ENCODE measurements at places on chromosomes 6 and 20. TPM values are rescaled to one million over a fixed set of nuclear protein-coding genes. Genes with fewer than 3 reads are reported as not detected.

GRCh38 chr20:19757487-19758132 lies 448 bp upstream of the RIN2 start:
- DNase-seq = peak; percentile 97

- DNase-seq = no peak
These were observed 166.5 kb upstream of the QKI start for GRCh38 chr6:163248051-163248450.

DNA sequence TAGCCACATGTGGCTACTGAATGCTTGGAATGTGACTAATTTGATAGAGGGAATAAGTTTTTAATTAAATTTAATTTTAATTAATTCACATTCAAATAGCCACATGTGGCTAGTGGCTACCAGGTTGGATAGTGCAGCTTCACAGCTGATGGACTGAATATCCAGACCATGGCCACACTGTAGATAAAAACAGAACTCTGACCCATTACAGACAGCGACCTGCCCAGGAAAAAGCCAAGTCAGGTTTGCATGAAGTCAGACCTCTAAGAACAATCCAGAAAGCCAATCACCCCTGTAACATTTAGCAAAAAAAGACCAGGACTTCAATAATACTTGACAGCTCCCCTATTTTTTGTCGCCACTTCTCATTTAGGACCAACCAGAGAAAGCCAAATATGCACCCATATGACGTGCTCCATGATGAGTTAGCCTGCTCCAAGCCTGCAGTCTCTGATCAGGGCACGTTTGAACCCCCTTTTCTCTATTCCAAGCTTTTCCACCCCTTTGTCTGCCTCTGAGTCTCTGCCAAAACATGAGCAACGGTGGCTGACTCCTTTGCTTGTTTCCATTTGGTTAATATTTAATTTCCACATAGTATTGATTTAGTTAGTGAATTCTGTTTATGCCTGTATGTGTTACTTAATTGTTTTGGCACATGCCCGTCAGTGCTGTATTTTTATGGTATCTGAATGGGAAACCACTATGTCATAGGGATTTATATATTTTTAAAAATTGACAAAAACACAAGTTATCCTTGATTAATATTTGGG lies 636.3 kb downstream of the UTRN start:
- no peak for DNase-seq

RNF144B gene
- total RNA-seq = 5.8 TPM
